RPMI7951 (cell line): ENCODE measurements at places on chromosomes 6 and 20.
A peak's percentile ranks its signal among the peaks of the same experiment; 100 is the strongest.

DNA sequence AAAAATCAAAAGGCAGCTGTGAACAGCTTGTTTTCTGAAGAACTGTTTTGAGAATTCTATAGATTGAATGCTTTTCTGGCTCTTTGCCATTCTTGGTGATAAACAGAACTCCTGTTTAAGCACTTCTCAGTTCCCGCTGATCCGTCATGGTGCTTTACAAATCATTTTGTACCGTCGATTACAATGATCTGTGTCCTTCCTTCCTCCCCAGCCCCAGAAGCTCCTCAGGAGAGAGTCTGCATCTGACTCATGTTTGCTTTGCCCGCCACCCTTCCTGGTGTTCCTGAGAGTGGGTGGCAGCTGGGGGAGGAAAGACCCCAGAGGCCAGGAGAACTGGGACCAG, 538.6 kb upstream of the MARCKS start:
- DNase-seq: no peak

GRCh38 chr20:22480336-22480735, 104.0 kb downstream of the FOXA2 start:
- no peak for DNase-seq

DNA sequence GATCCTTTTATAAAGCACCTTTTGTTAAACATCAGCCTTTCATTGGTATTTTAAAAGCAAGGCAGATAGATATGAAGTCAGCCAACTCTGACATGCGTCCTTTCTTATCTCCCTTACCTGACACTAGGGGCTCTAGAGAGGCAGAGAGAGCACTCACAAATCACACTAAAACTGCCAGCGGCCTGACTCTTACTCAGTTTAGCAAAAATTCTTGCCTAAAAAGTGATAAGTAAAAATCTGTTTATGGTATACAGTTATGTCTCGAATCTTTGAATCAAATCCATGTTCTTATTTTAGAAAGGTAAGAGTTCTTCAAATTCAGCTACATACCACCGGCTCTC, 10.4 kb upstream of the TDRD6 start:
- DNase-seq: peak; percentile 4

DNA sequence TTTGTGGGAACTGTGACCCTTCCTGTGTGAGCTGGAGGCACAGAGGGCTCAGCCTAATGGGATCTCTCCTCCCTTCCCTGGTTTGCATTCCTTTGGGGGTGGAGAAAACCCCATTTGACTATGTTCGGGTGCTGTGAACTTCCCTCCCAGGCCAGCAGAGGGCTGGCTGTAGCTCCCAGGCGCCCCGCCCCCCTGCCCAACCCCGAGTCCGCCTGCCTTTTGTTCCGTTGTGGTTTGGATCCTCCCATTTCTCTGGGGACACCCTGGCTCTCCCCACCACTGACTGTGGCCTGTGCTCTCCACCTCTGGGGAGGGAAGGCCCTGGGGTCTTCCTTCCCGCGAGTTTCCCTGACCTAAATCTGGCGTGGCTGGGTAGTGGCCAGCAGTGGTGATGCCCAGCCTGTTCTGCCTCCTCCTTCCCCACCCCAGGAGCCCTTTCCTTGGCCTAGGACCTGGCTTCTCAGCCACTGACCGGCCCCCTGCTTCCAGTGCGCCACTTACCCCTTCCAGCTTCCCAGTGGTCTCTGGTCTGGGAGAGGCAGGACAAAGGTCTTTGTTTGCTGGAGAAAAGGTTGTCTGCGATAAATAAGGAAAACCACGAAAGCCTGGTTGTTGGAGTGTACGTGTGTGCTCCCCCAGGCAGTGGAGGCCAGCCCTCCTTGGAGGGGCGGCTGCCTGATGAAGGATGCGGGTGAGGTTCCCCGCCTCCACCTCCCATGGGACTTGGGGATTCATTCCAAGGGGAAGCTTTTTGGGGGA, 4.9 kb downstream of the VEGFA start:
- DNase-seq: peak; percentile 79

DNA sequence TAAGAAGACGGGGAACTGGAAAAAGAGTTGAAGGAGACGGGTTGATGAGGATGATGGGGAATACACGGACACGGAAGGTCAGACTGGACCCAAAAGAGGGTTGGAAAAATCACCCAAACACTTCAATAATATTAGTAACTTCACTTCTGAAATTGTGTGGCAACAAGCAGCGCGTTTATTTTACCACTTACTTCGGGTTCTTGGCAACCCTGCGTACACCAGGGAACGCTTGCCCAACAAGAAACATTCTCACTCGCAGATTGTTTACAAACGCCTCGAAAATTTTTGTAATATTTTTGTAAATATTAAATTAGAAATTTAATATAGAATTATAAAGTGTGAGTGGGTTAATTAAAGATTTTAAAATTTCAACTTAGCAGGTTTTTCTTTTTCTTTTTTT, 99.5 kb downstream of the CEBPB start:
- DNase-seq: no peak

DNA sequence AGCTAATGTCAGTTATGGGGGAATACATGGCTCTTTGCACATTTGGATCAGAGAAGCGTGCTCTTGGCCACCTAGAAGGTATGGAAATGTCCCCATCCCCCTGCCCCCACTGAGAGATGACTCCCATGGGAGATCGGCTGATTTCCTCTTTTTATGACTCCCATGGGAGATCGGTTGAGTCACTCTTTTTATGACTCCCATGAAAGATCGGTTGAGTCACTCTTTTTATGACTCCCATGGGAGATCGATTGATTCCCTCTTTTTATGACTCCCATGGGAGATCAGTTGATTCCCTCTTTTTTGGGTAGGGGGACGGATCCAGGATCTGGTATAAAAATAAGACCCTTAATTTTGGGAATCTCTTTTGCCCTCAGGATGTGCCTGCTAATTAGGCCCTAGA, 10.3 kb upstream of the TAAR9 start:
- DNase-seq: peak; percentile 77

GRCh38 chr6:79941489-79942151, 5.7 kb downstream of the ELOVL4 start:
- peak; percentile 4 for DNase-seq

GRCh38 chr6:5990786-5991185, 15.9 kb downstream of the NRN1 start:
- no peak for DNase-seq

- DNase-seq: peak; percentile 5
Measured at GRCh38 chr6:165417278-165417865, 108.0 kb upstream of the C6orf118 start.

GRCh38 chr6:115613488-115613887, 447.2 kb downstream of the FRK start:
- DNase-seq: peak; percentile 98

DNA sequence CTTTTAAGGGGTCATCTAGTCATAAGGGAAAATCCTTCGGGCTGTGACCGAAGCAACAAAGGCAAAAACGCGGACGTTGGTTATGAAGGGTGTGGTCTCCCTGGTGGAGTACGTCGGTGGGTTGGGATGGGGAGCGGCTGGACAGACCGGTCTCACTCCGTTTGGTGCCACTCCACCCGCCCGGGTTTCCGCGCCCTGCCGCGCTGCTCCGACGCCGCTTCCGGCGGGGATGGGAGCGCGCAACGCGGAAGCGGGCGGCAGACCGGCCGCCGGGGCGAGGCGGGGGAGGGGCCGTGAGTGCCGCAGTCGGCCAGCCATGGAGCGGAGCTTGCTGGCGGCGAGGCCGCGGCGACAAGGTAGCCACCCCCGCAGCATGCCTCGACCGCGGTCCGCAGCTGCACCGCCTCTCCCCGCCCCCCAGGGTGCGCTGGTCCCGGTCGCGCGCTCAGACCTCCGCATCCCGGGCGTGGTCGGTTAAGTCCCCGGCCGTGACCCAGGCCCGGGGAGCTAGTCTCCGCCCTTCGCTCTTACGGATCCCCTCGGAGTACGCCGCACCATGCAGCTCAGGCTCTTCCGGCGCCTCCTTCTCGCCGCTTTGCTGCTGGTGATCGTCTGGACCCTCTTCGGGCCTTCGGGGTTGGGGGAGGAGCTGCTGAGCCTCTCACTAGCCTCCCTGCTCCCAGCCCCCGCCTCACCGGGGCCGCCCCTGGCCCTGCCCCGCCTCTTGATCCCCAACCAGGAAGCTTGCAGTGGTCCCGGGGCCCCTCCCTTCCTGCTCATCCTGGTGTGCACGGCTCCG, at the start of gene B3GALT4:
Gene B3GALT4 (plus strand): TSS at position 260 of the 799 bp plus-strand sequence. CDS start 297 bp downstream, at position 557.
- peak; percentile 67 for DNase-seq

GRCh38 chr20:47397652-47398301, 41.3 kb upstream of the ZMYND8 start:
- DNase-seq: no peak

DNA sequence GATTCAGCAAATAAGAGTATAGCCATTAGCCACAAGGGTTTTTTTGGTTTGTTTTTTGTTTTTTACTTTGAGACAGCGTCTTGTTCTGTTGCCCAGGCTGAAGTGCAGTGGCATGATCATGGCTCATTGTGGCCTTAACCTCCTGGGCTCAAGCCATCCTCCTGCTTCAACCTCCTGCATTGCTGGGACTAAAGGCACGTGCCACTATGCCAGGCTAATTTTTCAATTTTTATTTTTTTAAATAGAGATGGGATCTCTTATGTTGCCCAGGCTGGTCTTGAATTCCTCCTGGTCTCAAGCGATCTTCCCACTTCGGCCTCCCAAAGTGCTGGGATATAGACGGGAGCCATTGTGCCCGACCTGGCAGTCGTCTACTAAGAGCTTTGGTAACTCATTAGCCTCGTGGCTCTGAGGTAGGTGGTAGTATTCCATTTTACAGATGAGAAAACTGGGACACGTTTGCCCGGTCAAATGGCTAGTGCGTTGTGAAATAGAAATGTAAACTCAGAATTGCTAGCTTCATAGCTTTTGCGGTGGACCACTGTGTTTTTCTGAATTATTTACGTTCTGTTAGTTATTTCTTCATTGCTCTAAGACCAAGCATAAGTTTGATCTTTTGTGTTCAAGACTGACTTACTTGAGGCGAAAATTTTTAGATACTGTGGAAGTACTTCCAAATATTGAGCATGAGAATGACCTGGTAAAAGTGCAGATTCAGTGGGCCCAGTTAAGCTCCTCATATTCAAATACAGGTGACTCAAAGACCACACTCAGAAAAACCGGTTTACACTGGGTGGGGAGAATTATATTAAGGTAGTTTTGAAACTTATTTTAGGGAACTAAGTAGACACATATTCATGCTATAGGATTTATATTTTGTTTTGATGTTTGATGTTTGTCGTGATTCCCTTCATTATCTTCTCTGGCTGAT, 2.1 kb downstream of the PANK2 start:
- DNase-seq: no peak

DNA sequence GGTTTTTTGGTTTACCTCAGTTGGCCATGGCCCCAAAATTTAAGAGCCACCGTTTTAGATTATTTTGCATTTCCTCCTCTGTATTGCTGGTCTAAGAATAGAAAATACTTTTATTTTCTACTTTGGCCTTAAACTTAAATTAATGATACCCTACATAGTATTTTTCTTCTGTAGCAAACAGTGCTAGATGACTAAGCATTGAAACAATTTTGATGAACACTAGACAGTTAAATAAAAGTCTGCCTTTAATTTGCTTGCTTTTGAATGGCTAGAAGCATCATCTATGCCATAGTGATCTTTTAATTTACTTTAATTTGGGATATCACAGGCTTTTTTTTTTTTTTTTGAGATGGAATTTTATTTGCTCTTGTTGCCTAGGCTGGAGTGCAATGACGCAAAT, 106.4 kb downstream of the CD109 start:
- no peak for DNase-seq

DNA sequence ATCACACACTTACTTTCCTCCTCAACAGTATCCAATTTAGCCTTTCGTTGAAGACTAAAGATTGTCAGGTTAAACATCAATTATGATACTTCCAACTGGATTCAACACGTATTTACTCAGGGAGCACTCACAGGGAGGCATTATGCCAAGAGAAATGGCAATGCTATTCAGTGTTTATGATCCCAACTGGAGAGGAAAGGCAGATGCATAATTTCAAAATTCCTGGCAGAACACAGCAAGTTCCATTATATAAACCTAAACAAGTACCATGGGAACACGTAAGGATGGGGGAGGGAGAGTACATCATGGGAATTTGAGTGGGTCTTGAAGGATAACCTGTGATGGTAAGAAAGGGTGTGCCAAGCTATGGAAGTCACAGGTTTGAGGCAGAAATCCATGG, 112.7 kb downstream of the ISM1 start:
- no peak for DNase-seq

GRCh38 chr6:165769884-165770283, 106.8 kb upstream of the PDE10A start:
- no peak for DNase-seq
